CD4-positive, alpha-beta T cell treated with Interleukin-4 for 4 hours (primary cell): ENCODE measurements at places on chromosomes 7 and 10.

GRCh38 chr10:69573056-69573806 is at the start of gene NEUROG3:
Gene NEUROG3, minus strand, starts transcription at chr10:69573422. Its CDS starts 379 bp downstream, at chr10:69573043.
- no peak for DNase-seq

- DNase-seq: no peak
Measured at GRCh38 chr10:101965075-101965765, 90.8 kb downstream of the ARMH3 start.

DNA sequence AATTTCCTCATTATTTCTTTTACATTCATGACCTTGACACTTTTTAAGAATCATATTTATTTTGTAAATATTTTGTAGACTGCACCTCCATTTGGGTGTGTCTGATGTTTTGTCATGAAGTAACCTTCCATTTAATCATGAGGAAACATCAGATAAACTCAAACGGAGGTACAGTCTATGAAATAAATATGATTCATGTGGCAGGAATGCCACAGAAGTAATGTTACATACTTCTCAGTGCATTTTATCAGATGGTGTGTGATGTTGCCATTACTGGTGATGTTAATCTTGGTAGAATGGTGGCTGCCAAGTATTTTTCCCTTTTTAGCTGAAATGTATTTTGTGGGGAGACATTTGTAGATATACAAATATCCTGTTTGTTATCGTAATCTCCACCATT is 64.9 kb downstream of the ZNF37A start:
- no peak for DNase-seq

- DNase-seq: no peak
Measured at GRCh38 chr7:101671371-101672356, 42.6 kb upstream of the MYL10 start.

GRCh38 chr7:151244196-151244840 is 4.2 kb downstream of the SMARCD3 start:
- DNase-seq: peak; percentile 58

DNA sequence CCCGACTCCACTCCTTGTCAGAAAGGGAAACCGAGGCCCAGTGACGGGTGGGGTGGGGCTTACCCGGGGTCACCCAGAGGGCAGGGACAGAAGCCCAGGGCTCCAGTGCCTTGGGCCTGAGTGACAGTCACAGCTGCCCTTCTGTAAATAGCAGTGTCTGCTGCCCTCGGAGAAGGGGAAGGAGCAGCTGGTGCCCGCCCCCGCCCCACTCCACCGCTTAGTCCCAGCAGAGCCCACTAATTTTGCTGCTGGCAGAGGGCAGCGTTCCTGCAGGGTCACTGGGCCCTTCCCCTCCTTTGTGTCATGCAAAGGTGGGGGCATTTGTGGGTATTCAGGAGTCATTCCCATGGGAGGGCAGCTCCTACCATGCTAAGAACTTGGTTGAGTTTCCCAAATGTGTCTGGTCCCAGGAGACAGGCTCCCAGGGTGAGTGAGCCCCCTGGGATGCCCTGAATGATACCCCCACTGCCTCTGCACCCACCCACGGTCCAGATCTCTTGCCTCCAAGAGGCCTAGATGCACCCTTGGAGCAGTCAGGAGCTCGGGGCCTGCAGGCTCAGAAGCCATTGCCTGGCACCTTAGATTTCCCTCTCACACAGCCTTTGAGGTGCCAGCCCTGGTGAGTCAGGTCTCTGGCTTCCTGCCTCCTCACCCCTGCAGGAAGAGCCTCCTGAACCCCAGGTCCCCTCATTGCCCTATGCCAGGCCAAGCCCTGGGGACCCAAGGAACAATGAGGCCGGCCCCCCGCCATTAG is 17.2 kb downstream of the SH2B2 start:
- DNase-seq: no peak

DNA sequence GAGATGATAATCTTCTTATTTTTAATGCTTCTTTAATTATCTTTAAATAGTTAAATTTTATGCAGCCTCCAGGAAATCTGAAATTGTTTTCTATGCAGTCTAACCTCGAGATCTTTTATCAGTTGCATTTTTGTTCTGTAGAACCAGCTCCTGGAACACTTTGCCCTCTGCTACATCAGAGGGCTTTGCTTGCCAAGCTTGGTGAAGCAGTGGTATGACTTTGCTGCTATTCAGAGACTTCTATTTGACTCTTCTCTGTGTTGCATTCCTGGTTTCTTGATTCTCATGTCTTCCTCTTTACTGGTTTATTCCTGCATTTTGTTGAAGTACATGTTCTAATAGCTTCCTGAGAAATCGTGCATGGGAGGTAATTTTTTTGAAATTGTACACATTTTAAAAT is 163.7 kb upstream of the TMEM229A start:
- no peak for DNase-seq

GRCh38 chr7:139183878-139184338 is 47.1 kb upstream of the UBN2 start:
- DNase-seq: no peak

- no peak for DNase-seq
Measured at GRCh38 chr7:131657881-131658280, 101.5 kb upstream of the PODXL start.

- no peak for DNase-seq
Measured at GRCh38 chr7:78558566-78558965, 760.0 kb downstream of the PHTF2 start.

DNA sequence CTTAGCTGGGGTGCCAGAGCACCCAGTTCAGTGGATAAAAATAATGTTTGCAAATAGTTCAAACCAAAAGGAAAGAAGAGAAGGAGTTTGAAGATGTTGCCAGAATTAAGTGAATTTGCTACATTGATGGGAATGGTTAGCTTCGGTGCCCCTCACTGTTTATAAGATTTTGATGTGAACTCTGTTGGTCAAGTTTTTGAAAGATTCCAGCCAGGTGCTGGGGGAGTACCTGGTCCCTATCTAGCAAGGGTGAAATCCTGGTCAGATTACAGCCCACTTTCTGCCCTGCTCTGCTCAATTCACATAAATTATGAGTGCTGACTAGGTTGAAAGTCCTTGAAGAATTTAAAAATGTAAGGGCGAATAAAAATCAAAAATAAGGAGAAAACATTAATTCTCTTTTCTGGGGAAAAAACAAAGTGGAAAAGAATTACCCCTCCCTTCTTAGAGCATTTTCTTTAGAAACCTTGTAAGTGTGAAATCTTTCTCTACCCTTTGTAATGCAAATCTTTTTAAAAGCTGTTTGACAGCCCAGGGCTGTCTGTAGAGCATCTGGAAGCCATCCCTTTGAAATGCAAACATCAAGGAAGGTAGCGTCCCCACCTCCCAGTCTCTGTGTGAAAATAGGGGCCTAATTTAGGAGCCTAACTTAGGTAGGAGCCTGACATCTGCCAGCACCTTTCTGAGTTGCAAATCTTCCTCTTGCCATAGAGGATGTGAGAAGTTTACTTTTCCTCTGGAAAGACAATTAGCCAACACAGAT is 1.4 kb upstream of the GIMAP5 start:
- no peak for DNase-seq

DNA sequence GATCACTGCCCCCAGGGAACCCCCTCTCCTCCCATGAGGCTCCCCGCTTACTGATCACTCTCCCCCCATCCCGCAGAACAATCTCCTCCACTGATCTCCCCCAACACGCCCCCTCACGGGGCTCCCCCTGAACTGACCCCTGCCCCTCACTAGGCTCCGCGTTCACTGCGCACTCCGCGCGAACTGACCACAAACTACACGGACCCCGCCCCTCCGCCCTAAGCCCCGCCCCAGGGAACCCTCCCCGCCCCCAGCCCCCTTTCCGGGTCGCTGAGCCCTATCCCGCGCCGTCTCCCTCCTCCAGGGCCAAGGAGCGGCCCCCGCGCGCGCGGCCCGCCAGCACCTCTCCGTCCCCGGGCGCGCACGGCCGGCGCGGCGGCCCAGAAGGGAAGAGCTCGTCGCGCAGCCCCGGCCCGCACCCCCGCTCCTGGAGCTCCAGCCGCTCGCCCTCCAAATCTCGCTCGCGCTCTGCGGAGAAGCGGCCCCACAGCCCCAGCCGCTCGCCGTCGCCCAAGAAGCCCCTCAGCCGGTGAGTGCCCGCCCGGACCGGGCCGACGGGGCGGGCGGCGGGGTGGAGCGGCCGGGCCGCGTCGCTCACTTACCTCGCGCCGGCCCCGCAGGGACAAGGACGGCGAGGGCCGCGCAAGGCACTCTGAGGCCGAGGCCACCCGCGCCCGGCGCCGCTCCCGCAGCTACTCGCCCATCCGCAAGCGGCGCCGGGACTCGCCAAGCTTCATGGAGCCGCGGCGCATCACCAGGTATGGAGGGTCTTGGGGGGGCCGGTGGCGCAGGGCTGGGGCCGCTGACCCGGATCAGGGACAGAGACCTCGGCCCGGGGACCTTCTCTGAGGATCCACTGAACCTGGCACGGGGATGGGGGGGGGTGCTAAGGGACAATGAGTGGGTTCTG is 19.9 kb upstream of the HSPB1 start:
- no peak for DNase-seq

DNA sequence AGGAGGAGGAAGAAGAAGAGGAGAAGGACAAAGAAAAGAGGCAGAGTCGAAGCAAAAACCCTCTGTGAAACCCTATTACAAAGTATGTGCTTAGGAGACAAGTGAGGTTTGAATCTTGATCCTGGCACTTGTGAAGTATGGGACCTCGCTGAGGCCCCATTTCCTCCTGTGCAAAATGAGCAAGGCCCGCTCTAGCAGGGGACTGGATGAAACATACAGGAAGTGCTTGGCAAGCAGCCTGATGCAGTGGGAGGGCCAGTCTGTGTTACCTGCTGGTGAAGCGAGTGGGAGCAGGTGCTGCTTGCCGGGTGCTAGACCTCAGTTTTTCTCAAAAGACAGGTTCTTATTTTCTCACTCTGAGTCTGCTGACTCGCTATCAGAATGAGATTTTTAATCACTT is 150.4 kb downstream of the JCAD start:
- DNase-seq: no peak

DNA sequence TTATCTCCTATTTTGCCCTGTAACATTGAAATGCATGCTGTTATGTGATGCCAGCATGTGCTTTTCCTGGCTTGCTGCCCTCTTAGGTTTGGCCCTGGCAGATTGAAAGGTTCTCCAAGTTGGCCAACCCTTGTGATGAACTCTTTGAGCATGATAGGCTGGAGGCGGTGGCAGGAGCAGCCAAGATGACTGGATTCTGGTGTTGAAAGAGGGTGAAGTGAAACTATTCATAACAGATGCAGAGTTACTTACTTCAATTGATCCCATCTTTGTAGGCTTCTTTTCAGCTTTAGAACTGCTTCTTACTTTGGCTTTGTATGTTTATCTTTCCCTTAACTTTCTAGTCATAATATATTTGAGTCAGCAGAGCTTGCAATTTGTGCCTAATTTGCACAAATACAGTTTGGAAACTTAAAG is 57.6 kb downstream of the BICC1 start:
- DNase-seq: no peak

GRCh38 chr10:110915035-110915434 is 3.9 kb downstream of the BBIP1 start:
- no peak for DNase-seq

DNA sequence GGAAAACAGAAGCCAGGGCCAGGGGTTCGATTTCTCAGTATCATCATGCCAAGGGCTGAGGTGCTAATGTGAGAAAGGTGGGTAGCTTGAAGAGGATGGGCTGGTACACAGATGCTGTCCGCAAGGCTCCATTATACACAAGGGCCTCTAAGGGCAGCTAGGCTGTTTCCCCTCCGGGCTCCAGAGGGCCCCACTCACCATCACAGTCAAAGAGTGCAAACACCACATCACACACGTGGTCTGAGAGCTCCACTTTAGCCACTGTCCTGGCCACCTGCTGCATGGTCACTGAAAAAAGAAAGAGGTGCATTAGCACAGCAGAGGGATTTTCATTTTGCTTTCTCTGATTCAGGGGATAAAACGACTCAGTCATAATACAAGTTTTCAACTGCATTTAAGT is 20.9 kb upstream of the DNAJB12 start:
- no peak for DNase-seq

DNA sequence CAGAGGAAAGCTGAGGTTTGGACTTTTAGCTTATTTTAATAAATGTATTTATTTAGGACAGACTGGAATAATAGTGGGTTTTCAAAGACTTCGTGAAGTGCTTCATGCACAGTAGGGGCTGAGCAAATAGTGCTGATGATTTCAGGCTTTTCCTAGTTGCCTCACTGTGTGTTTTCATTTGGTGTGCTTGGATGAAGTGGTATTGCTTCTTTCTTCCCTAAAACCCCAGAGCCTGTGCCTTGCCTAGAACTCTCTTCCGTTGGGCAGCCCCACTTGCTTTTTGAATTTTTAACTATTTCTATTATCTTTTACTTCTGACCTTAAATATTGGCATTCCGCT is 49.6 kb downstream of the ARID5B start:
- no peak for DNase-seq
